ENCODE measurements at places on chromosomes 1 and 21.

DNA sequence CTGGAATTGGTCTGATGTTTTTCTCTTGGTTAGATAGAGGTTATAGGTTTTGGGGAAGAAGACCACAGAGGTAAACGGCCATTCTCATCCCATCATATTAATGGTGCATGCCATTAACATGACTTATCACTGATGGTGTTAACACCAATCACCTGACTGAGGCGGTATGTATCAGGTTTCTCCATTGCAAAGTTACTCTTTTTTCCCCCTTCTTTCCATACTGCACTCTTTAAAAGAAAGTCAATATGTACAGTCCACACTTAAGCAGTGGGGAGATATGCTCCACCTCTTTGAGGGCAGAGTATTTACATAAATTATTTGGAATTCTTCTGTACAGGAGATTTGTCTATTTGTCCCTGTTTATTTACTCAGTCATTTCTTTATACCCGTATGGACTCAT, 35.7 kb upstream of the OSBPL9 start:
- DNase-seq, result no peak

DNA sequence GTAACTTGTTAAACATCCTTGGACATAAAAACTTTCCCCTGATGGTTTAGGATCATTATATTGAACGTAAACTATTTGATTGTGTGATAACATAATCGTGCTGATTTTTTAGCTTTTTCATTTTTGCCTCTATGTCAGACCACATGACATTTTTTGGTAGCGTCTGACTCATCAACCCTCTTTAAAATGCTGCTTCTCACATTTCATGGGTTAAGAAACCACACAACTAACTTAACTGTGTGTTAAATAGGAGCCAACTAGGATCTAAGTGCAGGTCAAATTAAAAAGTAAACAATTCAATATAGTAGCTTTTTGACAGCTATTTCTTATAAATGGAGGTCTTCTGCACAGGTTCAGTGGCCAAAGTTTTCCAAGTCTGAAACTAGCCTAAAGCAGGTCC, 9.8 kb downstream of the BTG3 start:
- no peak for DNase-seq

- no peak for DNase-seq
Observed at GRCh38 chr1:56550138-56550858, 29.1 kb downstream of the PLPP3 start.

DNA sequence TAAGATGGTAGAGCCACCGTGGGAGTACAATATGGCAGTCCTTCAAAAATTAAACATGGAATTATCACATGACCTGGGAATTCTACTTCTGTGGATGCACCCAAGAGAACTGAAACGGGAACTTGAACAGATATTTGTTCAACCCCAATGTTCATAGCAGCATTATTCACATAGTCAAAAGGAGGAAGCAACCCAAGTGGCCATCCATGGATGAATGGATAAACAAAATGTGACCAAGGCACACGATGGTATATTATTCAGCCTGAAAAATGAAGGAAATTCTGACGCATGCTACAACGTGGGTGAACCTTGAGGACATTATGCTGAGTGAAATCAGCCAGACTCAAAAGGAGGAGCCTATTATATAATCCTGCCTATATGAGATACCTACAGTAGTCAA, 22.8 kb upstream of the LAPTM5 start:
- no peak for DNase-seq

DNA sequence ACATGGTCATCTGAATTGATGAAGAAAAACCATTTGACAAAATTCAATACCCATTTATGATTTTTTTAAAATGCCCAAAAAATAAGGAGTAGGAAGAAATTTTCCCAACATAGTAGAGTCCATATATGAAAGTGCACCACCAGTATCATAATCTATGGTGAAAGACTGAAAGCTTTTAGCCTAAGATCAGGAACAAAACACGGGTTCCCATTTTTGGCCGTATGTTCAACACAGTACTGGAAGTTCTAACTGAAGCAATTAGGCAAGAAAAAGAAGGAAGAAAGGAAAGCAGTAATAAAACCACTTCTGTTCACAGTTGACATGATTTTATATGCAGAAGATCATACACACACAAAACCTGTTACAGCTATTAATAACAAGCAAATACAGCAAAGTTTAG, 227.8 kb upstream of the RAB4A start:
- DNase-seq, result no peak

DNA sequence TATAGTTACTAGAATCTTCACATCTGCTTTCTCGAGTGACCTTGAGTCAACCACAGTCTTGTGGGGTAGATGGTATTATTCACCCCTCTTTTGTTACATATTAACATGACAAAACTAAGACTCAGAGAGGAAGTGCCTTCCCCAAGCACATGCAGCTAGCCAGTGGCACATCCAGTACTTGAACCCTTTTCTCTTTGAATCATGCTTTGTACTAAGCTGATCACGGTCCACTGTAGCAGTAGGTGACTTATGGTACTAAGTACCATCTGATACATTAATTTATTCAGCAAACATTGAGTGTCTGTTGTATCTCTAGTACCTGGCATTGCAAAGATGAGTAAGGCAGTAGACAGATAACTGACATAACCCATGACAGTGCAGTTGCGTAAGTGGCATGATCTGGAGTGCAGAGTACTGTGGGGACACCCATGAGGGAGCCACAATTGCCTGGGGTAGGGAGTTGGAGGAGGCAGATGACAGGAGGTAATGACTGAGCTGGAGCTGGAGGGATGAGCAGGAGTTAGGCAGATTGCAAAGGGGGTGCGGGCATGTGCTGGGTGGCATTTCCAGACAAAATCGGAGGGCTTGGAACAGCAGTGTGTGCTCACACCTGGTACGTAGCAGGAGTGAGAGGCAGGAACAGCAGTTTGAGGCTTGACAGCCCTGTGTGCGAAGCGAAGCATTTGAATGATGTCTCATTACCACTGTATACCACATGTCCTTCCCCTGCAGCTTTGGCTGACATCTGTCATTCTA, 29.8 kb downstream of the UCK2 start:
- no peak for DNase-seq

DNA sequence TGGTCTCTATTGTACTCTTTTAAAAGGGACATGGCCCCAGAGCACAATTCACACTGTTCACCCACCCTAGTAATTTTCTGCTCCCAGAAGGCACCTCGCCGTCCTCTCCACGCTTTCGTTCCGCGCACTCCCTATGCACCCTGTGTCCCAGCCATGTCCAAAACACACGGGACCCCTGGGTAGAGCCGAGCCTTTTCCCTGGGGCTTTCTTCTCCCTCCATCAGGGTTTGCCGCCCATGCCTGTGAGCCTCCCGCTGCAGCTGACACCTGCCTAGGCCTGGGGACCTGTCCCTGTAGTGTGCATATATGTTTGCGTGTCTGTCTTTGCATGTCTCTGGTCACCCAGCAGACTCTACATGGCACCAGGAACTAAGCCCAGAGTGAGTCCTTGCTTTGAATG, 302.7 kb downstream of the PCP4 start:
- DNase-seq, result no peak

DNA sequence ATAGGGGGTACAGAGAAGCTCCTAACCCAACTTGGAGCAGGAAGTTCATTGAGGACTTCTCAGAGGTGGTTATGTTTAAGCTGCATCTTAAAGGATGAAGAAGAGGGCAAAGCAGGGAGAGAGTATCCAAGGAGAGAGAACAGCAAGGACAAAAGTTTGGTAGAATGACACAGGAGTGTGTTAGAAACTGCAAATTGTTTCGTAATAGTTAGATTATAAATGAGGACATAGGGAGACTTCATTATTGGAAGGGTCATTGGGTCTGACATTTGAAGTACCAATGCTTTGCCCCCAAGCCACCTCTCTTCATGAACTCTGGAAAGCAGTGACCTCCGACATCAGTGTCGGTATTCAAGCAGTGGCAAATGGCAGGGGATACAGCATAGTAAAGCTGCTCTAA, 209.6 kb upstream of the JUN start:
- DNase-seq, result no peak

DNA sequence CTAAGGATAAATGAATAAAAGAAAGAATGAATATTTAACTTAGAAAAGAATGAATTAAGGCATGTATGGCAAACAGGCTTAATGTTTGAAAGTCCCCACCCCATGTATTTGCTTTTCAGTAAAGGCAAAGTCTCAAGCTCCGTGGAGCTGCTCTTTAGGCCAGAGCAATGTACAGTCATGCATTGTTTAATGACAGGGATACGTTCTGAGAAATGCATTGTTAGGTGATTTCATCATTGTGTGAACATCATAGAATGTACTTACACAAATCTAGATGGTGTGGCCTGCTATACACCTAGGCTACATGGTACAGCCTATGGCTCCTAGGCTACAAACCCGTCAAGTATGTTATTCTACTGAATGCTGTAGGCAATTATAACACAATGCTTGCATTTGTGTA, 51.6 kb upstream of the SPATA6 start:
- DNase-seq, result no peak

DNA sequence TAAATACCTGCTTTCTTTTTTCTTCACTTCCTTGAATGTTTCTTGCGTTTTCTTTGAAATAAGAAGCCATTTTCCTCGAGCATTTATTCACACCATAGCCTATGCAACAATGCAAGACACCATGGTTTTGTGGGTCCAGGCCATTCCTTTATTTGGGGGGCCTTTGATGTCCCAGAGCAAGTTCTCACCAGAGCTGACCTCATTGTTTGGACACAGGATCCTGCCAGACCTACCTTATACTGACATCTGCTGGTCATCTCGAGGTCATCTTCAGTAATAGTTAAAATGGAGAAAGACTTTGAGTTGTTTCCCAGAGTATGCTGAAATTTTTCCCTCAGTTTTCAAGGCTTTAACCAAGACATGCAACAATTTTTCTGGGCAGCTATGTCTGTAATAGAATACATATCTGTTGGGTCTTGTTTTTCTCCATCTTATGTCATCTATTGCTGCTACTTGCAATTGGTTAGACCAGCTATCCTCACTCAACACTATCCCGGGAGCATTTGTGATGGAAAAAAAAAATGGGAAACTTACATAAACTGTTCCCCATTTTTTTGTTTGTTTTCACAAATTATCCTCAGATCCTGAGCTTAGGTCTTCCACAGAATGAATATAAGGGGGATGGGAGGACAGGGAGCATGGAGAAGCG, 34.0 kb upstream of the BACE2 start:
- no peak for DNase-seq

GRCh38 chr1:187961895-187962294, 1133.1 kb downstream of the PLA2G4A start:
- no peak for DNase-seq
